ENCODE measurements at places on chromosomes 7 and 10.

GRCh38 chr7:120716307-120716706 is 141.6 kb downstream of the TSPAN12 start:
- DNase-seq, result no peak

DNA sequence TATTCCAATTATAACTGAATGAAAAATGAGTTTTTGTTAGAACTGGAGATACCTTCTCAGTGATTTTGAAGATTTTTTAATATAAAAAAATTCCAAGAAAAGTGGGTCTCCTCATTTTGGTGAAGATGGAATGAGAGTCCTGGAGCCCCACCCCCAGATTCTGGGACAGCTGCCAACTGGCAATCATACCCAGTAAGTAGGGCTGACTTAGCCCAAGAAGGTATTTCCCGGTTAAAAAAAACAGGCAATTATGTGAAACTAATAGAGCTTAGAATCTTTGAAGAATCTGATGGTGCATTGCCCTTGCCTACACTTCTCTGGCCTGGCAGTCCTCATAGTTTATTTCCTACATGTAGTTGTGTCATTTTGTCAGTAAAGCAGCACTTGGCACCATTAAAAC is 52.8 kb upstream of the VWDE start:
- DNase-seq, result no peak

GRCh38 chr7:6162650-6163366 is 109.6 kb downstream of the CYTH3 start:
- no peak for DNase-seq

DNA sequence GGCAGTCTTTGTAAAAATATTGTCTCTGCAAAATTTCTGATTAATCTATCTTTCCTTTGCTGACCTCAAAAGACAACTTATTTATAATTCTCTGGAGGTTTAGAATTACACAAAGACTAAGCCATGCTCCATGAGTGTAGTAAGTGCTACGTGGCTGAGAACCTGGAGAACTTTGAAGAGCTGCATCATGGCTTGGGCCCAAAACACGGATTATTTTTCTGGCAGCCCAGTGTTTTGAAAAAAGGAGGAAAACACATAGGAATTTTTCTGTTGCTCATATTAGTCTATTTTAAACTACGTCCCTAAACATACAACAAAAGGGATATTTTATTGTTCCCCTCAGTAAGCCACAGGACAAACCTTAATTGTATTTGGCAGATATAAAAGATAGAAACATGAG is 360.7 kb upstream of the MYO3A start:
- DNase-seq, result no peak

DNA sequence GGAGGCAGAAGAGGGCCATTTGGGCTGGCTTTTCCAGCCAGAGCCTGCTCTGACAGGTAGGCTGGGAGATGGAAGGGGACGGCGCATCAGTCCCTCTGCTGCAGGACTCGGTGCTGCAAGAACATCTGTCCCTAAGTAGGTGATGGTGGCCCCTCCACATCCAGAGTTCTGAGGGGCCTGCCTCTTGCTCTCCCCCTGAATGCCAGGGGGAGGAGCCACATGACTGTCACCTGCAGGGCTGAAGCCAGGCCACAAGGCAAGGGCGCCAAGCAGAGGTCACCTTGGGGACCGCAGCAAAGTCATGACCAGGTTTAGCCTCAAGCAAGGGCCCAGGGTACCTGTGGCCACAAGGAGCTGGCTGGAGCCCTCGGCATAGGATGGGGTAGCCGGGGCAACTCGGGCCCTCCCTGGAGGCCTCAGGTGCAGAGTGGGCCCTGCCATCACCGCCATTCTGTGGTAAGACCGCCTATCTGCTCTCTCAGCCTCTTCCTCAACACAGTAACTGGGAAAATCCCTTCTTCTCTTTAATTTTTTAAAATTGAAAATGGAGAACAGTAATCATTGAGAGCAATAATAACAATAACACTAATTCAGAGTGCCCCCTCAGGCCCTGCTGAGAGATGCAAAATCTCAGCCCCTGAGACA is 99.3 kb downstream of the FAM53B start:
- no peak for DNase-seq

DNA sequence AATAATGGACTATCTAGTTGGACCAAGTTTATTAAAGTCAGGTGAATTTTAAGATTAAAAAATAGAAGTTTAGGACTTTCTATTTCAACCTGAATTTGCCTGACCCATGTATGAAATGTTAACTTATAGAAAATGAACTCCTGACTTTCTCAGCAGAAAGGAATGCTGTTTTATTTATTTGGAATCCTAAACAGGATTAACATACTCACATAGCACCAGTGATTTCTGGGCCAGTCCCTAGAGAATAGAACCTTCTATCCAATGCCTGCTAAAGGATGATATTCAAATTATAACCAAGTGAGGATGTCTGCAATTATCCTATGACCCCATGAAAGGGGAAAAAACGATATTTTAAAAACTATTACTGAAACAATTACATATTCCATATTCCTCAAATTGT is 148.8 kb downstream of the CHRM2 start:
- DNase-seq, result no peak

All from cortex of kidney (tissue), 1 donor.